ENCODE measurements at places on chromosomes 12 and 14.

- no peak for DNase-seq
Observed at GRCh38 chr14:54908190-54908589, 5.6 kb upstream of the GCH1 start.

GRCh38 chr14:53814392-53814791 lies 142.2 kb downstream of the BMP4 start:
- DNase-seq = no peak

DNA sequence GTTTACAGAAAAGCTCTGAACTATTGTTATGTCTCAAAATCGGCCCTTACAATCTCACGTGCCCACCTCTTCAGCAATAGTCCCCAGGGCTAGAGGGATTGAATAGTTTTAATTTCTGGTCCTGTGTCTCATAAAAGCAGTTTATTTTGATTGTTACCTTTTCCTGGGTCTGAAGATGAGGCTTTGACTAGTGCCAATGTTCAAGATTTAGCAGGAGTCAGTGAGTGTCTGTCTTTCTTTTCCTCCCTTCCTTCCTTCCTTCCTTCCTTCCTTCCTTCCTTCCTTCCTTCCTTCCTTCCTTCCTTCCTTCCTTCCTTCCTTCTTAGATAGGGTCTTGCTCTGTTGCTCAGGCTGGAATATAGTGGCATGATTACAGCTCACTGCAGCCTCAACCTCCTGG lies 24.7 kb upstream of the SOCS2 start:
- no peak for DNase-seq

DNA sequence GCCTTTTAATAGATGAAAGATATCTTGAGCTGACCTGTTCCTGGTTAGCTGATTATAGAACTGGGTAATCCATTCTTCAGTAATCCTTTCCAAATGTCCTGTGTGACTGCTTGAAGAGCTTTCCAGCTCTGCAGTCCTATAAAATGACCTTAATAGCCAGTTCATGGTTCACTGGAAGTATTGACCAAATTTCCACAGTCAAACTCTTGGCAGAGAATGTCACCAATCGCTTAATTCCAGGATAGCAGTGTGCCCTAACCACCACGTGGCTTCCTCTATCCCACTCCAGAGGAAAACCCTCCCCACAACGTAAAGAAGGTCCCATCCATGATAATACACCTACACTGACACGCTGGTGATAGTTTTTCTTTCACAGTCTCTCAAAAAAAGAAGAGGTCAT lies 17.4 kb downstream of the PRKAB1 start:
- DNase-seq = no peak

DNA sequence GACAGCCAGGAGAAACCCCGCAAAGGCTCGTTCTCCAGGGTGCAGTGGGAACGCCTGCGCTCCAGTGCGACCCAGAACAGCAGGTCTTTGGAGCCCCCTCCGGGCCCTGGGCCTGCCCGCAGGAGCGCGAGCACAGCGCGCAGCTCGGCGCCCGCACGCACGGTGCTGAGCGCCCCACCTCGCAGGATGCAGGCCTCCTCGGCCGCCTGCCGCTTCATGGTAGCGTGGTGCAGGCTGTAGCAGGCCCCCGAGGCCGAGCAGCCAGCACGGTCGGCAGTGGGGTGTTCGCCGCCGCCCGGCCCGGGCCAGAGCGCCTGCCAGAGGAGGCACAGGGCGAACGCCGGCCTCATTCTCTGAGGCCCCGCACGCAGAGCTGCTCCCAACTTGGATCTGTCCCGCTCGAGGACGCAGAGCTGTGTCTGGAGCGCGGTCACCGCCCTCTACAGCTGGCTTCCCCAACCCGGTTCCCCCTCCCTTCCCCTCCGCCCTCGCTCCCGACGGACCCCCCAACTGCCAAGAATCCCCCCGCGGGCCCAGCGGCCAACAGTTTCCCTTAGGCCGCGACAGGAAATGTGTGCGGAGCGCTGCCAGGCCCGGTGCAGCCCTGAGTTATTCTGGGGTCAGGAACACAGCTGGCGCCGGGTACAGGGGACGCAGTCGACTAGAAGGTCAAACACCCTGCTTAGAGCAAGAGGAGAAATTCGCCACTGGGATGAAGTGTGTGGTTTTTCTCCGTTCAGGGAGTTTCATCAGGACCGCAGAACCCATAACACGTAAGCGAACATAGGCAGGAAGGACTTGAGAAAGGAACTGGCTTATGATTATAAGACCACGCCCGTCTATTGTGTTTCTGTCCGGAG lies at the start of gene CLEC14A:
CLEC14A (minus strand) TSS at position 421 of the 860 bp plus-strand sequence; CDS start at position 350, 71 bp downstream.
- DNase-seq = no peak

DNA sequence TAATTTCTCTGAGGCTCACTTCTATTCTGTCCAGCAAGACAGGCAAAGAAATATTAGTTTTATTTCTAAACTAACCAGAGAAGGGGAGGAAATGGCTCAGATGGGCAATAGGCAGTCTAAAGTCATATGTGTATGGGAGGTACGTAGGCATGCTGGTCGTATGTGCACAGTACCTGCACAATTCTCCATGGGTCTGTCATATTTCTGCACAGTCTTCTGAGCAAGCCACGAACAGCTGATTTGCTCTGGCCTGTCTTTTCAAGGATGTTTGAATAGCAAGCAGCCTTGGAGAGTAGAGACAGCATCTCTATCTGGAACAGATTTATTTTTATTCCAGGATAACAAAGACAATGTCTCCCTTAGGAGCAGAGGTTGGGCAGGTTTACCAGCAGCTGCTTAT lies 92.1 kb downstream of the SLC25A47 start:
- DNase-seq = no peak

DNA sequence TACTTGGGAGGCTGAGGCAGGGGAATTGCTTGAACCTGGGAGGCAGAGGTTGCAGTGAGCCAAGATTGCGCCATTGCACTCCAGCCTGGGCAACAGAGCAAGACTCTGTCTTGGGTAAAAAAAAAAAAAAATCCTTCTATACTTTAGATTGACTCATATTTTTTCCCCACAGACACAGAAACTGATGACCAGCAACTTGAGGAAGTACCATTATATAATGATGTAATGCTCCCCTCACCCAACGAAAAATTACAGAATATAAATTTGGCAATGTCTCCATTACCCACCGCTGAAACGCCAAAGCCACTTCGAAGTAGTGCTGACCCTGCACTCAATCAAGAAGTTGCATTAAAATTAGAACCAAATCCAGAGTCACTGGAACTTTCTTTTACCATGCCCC lies 24.3 kb upstream of the SNAPC1 start:
- no peak for DNase-seq

- peak; percentile 97 for DNase-seq
Observed at GRCh38 chr14:103361867-103362266, 23.3 kb upstream of the MARK3 start.

DNA sequence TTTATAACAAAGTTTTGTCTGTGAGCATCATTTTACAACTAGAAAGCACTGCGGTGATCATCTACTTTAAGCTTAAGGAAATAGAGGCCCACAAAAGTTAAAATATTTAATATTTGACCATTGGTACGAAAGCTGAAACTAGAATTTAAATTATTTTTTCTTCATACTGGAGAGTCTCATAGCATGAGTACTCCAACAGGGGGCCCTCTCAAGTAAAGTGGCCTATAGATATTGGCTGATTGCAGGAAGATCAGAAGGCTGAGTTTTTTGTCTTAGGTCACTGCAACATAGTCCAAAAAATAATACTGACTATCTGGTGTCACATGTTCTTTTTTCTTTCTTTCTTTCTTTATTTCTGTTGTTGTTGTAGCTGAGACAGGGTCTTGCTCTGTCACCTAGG lies 75.3 kb upstream of the ZDHHC17 start:
- no peak for DNase-seq

DNA sequence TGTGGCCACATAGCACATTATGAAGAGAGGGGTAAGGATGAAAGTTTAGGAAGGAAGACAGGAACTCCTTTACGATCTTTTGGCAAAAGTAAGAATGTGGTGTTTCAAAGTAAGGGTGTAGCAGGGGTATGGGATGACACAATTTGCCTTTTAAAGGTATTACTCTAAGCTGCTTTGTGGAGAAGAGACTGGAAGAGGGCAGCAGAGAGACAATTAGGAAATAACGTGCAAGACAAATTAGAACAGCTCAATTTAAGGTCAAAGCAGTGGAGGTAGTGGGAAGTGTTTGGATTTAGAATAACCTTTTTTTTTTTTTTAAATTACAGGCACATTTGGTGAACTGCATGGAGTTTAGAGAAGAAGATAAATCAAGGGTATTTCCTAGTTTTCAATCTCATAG lies 342.6 kb downstream of the NOVA1 start:
- peak; percentile 37 for DNase-seq

GRCh38 chr14:96783915-96784224 lies 13.3 kb upstream of the VRK1 start:
- DNase-seq = peak; percentile 53

- no peak for DNase-seq
Observed at GRCh38 chr14:79614448-79614847, 596.9 kb downstream of the DIO2 start.

DNA sequence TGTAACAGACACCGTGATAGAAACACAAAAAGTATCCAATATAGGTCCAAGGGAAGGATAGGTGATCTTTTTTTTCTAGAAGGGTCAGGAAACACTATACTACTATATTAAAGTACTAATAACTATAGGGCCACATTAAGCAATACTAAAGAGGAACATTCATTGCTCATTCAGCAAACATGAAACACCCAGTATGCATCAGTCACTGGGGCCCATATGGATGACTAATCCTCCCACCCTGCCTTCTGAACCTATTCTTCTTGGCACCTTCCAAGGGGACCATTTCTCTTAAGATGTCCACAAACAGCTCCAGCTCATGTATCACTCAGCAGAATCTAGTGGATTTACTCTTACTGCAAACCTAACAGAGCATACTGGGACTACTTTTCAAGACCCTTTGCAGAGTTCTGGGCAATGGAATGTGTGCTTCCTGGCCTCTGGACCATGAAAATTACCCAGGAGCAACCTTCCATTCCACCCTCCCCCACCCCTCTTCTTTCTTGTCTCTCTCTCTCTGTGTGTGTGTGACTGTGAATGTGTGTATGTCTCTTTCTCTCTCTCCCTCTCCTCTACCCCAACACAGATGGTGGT lies 187.9 kb downstream of the EPS8 start:
- peak; percentile 91 for DNase-seq

DNA sequence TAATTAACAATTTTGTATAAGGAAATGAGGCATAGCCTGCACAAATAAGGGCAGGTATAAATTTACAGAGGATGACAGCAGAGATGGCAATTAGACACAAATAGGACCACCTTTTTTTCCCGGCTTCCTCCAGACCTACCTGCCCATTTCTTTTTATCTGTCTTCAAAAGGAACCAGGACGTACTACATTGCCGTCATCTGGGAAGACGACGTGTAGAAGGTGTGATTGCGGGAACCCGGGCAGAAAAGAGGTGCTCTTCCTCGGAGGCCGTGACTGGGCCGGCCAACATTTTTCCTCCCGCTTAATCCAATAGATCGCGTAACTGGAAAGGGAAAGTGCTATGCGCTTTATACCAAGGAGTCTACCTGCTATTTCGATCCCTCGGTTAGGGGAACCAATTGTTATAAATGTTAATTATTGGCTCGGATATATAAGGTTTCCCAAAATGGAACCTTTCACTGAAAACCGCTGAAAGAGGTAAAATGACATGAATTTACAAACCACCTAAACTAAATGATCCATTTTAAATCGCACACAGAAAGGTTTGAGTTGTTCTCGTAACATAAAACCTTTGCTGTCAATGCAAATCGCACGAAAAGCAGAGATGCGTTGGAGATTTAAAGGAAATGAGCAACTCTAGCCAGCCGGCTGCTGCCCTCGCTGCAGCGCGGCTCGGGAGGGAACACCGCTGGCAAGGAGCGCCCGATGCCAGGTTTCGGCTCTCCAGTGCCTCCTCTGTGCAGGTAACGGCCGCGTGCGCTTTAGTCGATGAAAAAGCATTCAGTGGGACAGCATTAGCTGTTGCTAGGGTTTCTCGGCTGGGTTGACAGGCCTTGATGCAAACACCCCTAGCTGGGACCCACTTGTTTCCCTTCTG lies 2.8 kb upstream of the SIX1 start:
- no peak for DNase-seq

- DNase-seq = peak; percentile 44
Observed at GRCh38 chr14:50533806-50534205, 1.4 kb upstream of the MAP4K5 start.
